Stimulated activated CD8-positive, alpha-beta memory T cell treated with anti-CD3 and anti-CD28 coated beads, Interleukin-2, amount 100 ng/mL, for 48 hours (primary cell): ENCODE measurements at places on chromosomes 1 and 21.

GRCh38 chr1:229553621-229554130, 4.8 kb downstream of the ABCB10 start:
- DNase-seq = no peak

DNA sequence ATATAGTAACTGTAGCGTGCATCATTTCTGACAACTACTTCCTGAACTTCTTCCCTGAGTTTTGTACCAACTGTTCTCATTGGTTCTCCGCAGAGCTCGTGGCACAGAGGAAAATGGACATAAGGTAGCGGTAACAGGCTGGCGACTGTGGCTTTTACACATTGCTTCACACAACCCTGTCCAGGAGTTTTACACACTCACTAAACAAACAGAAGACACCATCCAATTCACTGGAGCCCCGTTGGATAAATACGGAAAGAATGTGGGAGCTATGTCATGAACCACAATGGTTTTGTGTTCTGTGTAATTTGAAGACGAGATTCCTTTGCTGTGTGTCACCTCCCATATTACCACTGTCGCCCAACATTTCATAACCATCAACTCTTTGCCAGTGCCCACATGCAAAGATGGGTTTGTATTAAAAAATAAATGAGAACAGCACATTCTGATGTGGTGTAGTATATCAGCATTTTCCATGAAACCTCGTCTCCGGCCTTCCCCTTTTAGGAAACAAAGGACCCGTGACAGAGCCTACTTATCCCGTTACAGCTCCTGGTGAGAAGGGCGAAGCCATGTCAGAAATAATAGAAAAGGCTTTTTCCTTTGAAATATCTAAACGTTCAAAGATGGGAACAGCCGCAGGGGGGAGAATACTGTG, 47.4 kb upstream of the ENAH start:
- DNase-seq = no peak

DNA sequence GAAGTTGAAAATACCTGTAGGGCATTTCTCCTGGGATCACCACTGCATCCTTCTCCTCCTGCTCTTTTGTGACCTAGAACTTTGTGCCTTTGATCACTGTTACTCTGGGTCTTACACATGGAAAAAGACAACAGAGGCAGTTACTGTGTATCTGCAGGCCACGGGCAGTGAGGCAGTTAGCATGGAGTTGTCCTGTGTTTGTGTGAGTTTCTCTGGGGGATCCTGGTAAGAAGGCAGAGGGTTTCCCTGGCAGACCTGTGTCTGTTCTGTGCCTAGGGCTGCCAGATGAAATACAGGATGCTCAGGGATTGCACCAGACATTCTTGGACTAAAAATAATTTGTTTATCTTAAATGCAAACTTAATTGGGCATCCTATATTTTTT, 44.4 kb upstream of the SCCPDH start:
- DNase-seq = no peak

GRCh38 chr1:234845097-234845660, 235.2 kb upstream of the IRF2BP2 start:
- DNase-seq = no peak

DNA sequence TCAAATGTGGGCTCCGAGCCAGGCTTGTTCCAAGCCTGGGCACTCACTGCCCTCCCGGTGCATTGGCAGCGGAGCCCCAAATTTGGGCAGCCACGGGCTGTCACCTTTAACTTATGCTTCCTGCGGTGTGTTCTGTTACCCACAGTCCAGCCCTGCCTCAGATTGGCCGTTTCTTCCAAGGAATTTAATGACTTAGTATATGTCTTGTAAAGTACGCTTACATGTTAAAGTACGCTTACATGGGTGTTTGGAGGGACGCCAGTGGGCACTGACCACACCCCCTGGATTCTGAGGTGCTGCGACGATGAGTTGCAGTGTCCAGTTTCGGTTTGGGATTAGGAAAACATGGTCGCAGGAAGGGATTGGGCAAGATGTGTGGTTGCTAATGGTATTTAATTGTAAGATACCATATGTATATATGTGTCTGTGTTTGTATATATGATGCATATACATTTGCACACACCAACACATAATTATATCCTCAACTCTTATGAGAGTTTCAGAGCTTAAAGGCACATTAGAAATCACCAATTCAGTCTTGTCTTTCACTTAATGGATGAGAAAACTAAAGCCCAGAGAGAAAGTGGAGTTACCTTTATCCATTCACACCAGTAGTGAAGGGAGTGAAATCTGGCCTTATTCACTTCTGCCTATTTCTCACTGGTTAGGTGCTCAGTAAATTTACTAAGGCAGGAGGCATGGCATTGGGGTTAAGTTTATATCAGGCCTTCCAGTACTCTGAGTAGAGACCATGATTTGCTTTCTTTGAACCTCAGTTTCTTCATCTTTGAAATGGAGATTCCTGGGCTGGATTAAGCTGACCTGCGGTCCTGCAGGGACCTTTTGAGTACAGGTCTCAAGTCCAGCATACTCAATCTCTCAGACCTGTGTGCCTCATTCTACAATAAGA, 1.0 kb downstream of the SMYD2 start:
- no peak for DNase-seq

- DNase-seq = no peak
These were observed at the start of gene ALPL for GRCh38 chr1:21509351-21510112. Gene ALPL, plus strand, starts transcription at chr1:21509423. Its CDS starts 44,659 bp downstream, at chr1:21554082.

GRCh38 chr21:35530766-35531165, 481.7 kb upstream of the RUNX1 start:
- no peak for DNase-seq

DNA sequence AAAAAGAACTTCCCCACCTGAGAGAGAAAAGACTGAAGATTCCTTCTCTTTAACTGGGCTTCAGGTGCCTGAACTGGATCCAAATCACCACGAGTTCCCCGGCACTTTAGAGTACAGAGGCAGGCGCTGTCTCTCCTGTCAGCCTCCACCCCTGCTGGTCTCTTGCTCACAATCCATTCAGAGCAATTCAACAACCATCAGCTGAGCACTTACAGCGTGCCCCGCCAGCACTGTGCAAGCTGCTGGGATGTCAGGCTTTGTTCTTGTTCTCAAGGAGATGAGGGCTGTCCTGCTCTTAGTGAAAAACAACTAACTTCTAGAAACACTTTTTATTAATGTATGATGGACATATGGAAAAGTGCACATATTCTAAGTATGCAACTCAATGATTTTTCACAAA, 68.7 kb upstream of the VAMP3 start:
- no peak for DNase-seq
